Progenitor cell of endocrine pancreas (in vitro differentiated cells): ENCODE measurements at places on chromosomes 2 and 18. TPM values are rescaled to one million over a fixed set of nuclear protein-coding genes. Genes with fewer than 3 reads are reported as not detected.

GRCh38 chr18:49021076-49021432 lies 70.3 kb upstream of the SMAD7 start:
- no peaks in the 10 kb centered on the region for H3K36me3 ChIP-seq
- peak overlapping the region; percentile 92 for H3K27ac ChIP-seq
- no peak overlapping the region for H3K4me3 ChIP-seq
- DNase-seq = no peak

The CCDC74B gene
- total RNA-seq = 10.7 and 10.9 TPM in 2 replicates

DNA sequence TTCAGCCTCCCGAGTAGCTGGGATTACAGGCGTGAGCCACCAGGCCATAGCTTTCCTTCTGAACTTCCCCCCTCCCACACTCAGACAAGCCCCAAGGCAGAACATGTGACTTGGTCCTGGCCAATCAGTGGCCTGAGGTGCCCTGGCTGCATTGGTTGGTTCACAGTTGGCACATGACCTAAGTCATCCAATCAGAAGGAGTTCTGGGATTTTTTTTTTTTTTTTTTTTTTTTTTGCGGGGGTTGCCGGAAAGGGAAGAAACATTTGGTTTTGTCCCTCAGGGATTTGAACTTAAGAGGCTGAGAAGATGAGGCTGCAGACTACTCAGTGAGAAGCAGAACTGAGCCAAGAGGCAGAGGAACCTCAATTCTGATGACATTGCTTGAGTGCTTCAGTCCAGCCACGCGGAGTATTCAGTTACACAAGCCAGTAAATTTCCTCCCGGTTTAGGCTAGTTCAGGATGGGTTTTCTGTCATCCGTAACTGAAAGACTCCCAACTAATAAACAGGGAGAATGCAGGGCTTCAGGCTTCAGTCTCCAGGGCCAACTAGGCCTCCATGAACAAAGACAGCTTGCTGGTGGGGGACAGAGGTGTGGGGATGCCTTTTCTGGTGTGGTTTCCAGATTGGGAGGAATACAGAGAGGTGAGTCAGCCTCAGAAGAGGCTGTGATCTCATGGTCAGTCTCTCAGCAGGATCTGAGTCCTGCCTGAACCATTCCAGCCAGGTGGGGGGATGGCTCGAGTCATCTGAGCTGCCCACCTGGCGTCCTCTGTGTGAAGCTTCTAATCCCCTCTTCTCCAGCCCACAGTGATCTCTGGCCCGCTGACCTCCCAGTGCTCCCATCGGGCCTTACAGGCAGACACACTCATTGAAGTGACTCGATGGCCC lies 9.2 kb downstream of the PTMA start:
- H3K27me3 ChIP-seq = no peaks in the 10 kb centered on the region
- H3K4me3 ChIP-seq = no peak overlapping the region
- peaks cover 4% of the 10 kb centered on the region for H3K36me3 ChIP-seq
- peak overlapping the region; percentile 49 for H3K27ac ChIP-seq

The ZNF396 gene
- 4.5 and 5.9 TPM in 2 replicates for total RNA-seq

DNA sequence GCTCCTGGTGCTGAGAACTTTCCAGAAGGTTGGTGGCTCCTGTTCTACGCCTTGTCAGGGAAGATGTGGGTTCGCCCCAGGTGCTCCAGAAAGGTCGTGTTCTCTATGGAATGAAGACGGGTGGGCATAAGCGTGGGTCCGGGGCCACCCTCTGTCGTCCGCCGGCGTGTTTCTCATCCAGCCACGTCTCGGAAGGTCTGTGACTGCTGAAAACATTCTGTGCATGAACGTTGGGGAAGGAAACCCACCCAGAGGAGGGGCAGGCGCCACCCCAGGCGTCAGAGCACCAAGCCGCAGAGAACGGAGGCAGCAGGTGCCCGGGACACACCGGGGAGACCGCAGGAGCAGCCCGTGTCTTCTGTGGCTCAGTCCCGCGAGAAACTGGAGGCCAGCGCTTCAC lies 118.2 kb downstream of the RTP5 start:
- no peaks in the 10 kb centered on the region for H3K4me1 ChIP-seq
- no peak overlapping the region for H3K27ac ChIP-seq
- no peaks in the 10 kb centered on the region for H3K36me3 ChIP-seq
- H3K27me3 ChIP-seq = no peaks in the 10 kb centered on the region
- no peak overlapping the region for H3K4me3 ChIP-seq

The HOXD10 gene
- total RNA-seq = not detected in 2 replicates

The CNTNAP5 gene
- total RNA-seq = 5.3 and 8.9 TPM in 2 replicates

DNA sequence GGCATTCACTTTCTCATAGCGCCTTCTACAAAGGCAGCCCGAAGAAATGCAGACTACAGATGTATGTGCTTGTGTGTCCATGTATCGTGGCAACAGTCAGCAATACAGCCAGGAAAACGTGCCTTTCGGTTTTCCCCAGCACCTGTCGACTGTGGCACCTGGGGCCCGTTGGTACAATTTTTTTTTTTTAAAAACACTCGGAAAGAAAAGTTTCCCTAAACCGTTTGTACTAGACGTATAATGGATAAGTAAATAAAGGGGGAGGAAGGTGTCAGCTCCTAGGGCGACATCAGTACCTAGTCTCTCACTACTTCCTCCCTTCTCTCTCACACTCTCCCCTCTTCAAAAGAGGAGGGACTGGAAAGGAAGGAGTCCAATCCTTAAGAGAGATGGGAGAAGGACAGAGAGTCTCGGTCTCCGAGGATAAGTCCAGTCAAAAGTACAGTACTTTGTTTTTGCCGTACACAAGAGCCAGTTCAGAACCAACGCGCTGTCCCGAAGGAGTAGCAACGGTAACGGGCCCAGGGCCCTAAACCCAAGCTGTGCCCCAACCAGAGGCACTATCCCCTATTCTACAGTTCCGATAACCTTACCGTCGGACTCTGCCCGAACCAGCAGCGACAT lies 759 bp downstream of the PPP4R3B start:
- H3K4me1 ChIP-seq = peaks cover 16% of the 10 kb centered on the region
- H3K27me3 ChIP-seq = no peaks in the 10 kb centered on the region
- no peak for DNase-seq
- H3K4me3 ChIP-seq = no peak overlapping the region
- no peak overlapping the region for H3K27ac ChIP-seq
- peaks cover 9% of the 10 kb centered on the region for H3K36me3 ChIP-seq

The CDH20 gene
- 0.33 and 0.65 TPM in 2 replicates for total RNA-seq

The NDUFAF7 gene
- total RNA-seq = 27.6 and 36.2 TPM in 2 replicates

DNA sequence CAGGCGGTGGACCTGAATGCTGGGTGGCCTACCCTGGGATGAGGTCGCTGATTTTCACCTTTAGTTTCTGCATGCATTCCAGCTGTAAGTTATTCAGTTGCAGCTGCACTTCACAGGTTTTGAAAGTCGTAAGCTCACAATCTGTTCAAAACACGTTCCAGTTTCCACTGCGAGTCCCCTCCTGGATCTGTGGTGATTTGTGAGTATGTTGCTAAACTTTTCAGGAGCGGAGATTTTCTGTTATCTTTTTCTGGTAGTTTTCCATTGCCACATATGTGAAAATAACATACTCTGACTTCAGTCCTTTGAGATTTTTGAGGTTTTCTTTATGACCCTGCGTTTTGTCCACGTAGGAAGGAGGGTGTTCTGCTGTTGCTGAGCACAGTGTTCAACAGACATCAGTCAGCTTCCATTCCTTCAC lies 102.1 kb downstream of the SNTG2 start:
- DNase-seq = no peak
- no peak overlapping the region for H3K27ac ChIP-seq
- no peaks in the 10 kb centered on the region for H3K36me3 ChIP-seq
- no peaks in the 10 kb centered on the region for H3K4me1 ChIP-seq
- no peak overlapping the region for H3K4me3 ChIP-seq
- peaks cover 26% of the 10 kb centered on the region for H3K27me3 ChIP-seq

DNA sequence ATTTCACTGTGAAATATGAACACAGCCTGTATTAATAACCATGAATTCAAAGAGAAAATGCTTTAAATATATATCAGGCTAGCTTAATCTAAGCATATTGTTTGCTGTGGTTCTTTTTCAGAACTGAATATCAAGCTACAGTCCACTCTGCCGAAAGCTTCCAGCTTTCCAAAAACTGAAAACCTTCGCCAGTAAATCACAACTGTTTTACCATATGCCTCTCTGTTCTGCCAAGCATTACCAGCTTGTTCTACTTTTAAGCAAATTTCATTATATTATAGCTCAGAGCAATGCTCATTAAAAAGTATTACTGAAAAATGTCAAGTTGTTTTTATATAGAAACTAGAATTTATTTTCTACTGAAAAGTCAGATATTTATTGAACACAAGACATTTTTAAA lies 277.4 kb downstream of the NRXN1 start:
- no peak overlapping the region for H3K4me3 ChIP-seq
- no peaks in the 10 kb centered on the region for H3K27me3 ChIP-seq
- H3K27ac ChIP-seq = no peak overlapping the region
- no peaks in the 10 kb centered on the region for H3K4me1 ChIP-seq
- DNase-seq = no peak
